ENCODE measurements at places on chromosomes 5 and 9.

GRCh38 chr5:59709846-59710245 is 183.7 kb downstream of the PDE4D start:
- DNase-seq: no peak

GRCh38 chr5:162068412-162068811 is 839 bp downstream of the GABRG2 start:
- DNase-seq: no peak

GRCh38 chr9:84442712-84443111 is 102.2 kb upstream of the SLC28A3 start:
- no peak for DNase-seq

DNA sequence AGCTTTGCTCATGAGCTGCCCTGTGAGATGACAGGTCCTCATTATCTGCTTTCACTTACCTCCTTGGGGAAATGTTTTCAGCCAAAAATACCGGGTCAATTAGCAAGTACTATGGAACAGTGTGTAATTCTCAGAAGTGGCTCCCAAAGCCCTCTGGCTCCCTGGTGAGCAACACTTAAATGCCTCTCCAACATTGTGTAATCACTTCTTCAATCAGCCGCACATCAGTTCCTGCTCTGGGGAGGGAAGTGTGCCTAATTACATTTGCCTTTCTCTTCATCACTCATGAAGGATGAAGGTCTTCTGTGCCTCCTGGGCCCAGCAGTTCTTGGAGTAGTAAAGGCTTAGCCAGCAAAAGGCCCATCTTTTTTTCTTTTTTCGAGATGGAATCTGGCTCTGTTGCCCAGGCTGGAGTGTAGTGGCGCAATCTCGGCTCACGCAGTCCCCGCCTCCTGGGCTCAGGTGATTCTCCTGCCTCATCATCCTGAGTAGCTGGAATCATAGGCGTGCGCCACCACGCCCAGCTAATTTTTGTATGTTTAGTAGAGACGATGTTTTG is 23.1 kb downstream of the NIM1K start:
- DNase-seq: no peak

DNA sequence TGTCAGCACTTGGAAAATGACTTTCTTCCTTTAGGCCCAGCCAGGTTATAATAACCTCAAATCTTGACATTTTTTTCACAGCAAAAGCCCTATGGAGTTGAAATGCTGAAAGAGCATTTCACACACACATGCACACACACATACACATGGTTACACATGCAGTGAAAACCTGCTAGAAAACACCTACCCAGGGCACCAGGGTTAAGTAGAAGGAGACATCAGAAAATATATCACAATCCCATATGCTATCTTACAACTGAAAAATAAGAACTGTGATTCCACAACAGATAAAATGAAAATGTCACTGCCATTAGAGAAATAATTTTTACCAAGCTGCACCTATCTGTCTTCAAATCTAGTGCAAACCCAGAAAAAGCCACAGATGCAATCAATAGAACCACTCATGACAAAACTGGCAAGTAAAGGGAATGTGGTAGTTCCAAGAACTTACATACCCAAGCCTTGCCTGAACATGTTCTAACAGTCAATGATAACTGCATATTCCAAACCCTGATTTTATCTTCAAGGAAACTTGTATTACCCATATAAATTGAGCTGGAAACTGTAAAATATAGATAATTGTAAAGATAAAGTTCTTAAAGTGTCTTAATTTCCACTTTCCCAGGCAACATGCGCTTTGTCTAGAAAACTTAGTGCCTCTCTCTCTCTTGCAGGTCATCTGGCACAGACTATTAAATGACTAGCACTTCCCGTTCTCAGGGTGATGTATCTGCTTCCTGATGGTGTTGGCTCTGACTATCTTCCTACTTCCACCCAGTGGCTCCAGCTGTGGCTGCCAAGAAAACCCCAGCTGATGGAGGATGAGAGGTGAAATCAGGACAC is 250.2 kb upstream of the PTGER4 start:
- no peak for DNase-seq

Measured in activated CD4-positive, alpha-beta T cell treated with anti-CD3 and anti-CD28 coated beads for 1 hour (primary cell).